ENCODE measurements at places on chromosomes 16 and 17.

- no peak for DNase-seq
Observed at GRCh38 chr17:58985971-58986370, 120.7 kb downstream of the TRIM37 start.

GRCh38 chr17:76145231-76146052, 4.4 kb upstream of the FOXJ1 start:
- DNase-seq = no peak

DNA sequence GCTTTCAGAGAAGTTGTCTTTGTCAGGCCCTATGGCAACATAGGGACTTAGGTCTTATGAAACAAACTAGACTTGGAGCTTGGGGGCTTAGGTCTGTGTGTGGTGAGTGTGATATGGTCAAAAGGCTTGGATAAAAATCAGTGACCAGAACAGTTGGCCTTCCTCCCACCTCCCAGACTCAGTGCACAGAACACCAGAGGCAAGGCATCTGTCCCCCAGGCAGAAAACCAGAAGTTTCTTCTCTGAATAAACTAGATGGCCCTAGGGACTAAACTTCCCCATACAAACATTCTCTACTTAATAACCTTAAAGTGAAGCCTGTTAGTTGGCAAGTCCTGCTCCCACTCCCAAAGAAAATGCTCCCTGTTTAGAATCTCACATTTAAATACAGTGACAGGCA, 39.2 kb upstream of the PMFBP1 start:
- DNase-seq = no peak

- DNase-seq = no peak
Observed at GRCh38 chr16:81231014-81231413, 7.5 kb upstream of the BCO1 start.

DNA sequence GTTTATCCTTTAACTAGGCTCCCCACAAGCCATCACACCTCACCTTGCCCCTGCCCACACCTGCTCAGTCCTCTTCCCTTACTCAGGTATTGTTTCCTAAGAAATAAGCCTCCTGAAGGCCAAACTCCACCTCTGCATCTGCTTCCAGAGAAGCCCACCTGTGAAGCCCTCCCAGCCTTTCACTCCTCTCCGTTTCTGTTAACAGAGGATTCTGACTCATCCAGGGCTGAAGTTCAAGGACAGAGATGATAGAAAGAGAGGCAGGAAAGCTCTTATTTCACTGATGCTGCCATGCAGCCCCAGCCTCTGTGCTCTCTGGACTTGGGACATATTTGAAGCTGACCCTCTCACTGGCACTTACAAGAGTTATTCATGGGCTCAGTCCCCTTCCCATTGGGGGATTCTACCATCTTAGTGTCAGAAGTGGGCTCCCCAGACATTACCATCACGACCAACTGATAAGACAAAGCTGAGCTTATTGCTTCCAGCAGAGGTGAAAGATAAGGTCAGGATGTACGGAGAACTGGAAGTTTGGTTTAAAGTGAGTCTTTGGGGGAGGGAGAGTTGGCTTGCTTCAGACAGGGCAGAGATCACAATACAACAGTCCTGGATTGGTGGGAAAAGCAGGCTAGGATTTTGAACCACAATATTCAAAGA, 35.3 kb upstream of the XYLT2 start:
- DNase-seq = peak; percentile 21

DNA sequence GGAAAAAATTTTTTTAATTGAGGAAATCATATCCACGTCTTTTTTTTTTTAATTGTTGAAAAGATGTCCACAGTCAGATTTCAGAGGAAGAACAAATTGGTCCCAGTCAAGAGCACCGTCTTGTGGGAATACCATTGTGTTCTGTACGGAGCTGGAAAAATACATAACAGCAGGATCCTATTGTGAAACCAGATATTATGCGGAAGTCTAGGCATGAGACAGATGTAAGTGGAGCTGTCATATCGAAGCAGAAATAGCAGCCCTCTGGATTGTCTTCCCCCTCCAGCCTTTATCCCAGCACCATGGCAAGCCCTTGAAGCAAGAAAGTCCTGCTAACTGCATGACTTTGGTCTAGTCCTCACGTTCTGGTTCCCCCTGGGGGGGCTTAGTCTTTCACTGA, 391.6 kb upstream of the ASIC2 start:
- DNase-seq = no peak

GRCh38 chr17:50115756-50116155, 14.2 kb downstream of the SAMD14 start:
- no peak for DNase-seq

- DNase-seq = peak; percentile 44
Observed at GRCh38 chr16:77579351-77579891, 142.9 kb upstream of the NUDT7 start.

DNA sequence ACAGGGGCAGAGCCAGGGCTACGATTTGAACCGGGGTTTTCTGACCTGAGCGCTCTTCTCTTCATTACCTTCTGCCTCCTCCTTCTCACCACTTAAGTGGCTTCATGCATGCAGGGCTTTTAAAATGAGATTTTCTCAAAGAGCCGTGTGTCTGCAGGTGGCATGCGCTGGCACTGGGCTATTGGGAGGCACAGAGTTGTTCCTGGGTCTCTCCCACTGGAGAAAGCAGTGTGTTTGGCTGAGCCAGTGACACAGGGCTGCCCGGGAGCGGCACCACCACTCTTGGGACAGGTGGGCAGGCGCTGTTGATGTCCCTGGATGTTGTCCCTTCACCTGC, 218.8 kb upstream of the CHMP6 start:
- DNase-seq = no peak

Data from GM23248 (cell line).